ENCODE measurements at places on chromosomes 3 and 15.

- no peak for DNase-seq
These were observed 1.7 kb downstream of the PLXND1 start for GRCh38 chr3:129604767-129605166.

GRCh38 chr15:70100474-70101341 is 3.0 kb upstream of the TLE3 start:
- peak; percentile 67 for DNase-seq

DNA sequence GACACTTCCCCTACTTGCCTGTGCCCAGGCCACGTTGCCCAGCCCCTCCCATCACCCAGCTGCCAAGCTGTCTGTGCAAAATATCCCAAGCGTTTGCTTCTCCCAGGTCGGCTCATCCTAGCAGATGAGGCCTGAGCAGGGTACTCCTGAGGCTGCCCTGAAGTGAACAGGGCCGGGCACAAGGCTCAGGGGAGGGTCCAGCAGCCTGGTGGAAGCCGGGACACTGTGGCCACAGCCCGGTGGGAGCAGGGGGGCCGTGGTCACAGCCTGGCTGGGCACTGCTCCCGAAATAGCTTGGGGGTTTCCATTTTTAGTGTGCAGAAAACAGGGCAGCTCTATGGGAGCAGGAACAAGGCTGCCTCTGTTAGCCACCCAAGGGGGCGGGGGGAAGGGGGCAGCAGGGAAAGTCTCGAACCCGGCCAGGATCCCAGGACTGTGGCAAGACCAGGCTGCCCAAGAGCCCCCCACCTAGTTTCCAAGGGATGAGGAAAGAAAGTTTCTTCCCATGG is 3.4 kb downstream of the PLXNB1 start:
- DNase-seq, result no peak

- no peak for DNase-seq
These were observed 209.0 kb downstream of the CACNA2D3 start for GRCh38 chr3:54331341-54331740.

DNA sequence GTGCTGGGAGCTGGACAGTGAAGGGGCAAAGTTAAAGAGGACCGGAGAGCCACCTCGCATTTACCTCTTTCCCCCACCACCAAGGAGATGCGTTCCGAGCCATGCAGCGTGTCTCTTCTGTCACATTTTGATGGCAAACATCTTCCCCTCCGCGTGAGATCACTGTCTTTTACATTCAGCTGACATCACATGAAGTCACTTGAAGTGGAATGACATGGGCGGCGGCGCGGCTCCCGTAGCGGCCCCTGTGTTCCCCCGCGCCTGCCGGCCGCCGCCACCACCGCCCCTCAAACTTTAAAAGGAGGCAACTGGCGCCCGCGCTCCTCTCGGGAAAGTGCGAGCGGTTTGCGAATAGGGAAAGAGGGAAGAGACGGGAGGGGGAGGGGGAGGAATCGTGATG is at the start of gene FEZF2:
TSS of gene FEZF2 (minus strand) at position 336 of the 400 bp plus-strand sequence. CDS start 682 bp downstream, outside the sequence.
- DNase-seq, result no peak

GRCh38 chr3:117666325-117666724 is 956.7 kb downstream of the TUSC7 start:
- DNase-seq, result no peak

GRCh38 chr3:140429791-140430190 is 248.1 kb upstream of the TRIM42 start:
- no peak for DNase-seq

GRCh38 chr3:140911822-140912221 is 29.8 kb upstream of the SLC25A36 start:
- no peak for DNase-seq

DNA sequence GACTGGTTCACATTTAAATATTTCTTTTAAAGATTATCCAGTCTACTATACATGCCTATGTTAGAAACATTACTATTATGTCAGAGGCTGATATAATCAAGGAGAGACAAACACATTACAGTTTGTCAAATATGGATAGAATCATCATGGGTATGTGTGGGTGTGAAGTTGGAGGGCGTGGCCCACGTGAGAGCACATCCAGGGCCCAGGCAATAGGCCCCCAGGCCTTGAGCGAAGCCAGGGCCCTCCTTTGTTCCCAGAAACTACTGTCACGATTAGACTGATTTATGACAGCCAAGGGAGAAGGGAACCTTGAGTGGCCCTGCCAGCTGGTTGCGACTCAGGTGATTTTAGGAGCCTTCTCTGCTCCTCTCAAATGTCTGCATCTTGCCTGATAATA is 26.9 kb upstream of the LDHAL6B start:
- no peak for DNase-seq
